ENCODE measurements at places on chromosomes 3 and 15.

GRCh38 chr15:58498821-58499580, 67.2 kb downstream of the LIPC start:
- DNase-seq, result no peak

- DNase-seq, result no peak
Measured at GRCh38 chr3:69510481-69511030, 124.7 kb upstream of the FRMD4B start.

- no peak for DNase-seq
Measured at GRCh38 chr3:196555295-196555694, 13.1 kb downstream of the WDR53 start.

- DNase-seq, result no peak
Measured at GRCh38 chr3:197336348-197336747, 37.9 kb upstream of the DLG1 start.

DNA sequence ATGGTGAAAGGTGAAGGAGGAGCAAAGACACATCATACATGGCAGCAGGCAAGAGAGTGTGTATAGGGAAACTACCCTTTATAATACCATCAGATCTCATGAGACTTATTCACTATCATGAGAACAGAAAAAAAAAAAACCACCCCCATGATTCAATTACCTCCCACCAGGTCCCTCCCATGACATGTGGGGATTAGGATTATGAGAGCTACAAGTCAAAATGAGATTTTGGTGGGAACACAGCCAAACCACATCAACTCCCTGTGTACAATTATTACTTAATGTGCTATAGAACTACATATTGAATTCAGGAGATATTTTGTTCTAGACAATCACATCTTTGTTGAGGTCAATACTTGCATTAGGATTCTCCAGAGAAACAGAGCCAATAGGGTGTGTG, 313.4 kb downstream of the CNTN6 start:
- no peak for DNase-seq

DNA sequence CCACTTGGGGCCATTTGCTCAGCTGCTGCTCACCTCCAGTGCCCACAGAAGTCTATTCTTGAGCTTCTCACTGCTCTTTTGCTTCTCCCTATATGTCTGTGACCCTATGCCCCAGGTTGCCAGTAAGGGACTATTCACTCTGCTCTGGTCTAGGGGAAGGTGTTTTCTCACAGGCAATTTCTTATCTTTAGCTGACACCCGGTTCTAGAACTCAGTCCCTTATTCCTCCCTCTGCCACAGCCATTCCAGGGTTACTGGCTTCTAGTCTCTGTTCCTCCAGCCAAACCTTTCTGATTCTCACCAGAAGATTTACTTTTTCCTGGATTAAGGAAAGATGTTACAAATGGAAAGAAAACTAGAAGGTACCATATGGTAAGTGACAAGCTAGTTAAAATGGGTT, 574.0 kb downstream of the NTRK3 start:
- no peak for DNase-seq

DNA sequence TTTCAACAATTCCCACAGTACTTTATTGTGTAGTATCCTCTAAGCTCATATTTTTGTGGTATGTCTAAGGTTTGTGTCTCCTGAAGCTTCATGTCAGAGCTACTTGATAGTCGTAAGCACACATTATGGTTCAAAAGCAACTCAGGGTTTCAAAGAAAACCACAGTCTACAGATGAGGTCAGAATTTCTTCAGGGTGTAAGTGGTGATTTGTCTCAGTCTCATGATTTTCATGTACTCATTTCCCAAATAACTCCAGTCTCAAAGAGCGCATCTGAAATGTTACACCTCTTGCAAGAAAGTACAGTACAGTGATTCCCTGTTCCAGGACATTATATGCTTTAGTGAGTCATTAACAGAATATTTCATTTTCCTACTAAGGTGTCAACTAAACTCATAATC, 47.5 kb upstream of the SSR3 start:
- no peak for DNase-seq

DNA sequence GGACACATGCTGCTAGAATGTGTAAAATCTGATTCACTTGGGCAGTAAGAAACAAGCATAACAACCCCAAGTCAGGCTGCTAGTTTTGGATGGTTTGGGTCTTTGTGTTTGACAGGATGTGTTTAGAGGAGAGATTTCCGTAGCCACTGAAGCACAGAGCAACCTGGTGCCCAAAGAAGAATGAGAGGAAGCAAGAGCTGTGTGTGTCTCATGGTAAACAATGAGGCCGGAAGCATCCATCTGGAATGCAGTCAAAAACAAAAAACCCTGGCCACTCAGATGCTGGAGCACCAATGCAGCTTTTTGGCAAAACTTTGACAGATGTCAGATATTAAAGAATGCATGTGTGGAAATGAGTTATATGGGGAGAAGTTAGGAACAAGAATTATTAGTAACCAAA, 39.4 kb upstream of the SNRK start:
- no peak for DNase-seq

DNA sequence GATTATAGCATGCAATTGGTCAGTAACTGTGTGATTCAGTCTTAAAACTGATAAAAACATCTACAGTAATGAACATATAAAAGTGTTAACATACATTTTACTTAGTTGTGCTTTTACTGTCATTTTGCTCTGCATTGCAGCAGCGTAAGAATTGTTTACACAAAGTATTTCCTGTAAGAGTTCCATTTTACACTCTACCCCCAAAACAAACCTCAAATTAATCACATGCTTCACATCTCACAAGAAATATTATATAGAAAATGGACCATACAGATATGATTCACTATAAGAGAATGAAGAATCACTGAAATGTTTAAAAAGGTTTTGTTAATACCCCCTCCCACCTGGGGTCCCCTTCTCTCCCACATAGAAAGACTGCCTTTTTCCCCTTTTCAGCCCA, 225.9 kb upstream of the LRRN1 start:
- no peak for DNase-seq

DNA sequence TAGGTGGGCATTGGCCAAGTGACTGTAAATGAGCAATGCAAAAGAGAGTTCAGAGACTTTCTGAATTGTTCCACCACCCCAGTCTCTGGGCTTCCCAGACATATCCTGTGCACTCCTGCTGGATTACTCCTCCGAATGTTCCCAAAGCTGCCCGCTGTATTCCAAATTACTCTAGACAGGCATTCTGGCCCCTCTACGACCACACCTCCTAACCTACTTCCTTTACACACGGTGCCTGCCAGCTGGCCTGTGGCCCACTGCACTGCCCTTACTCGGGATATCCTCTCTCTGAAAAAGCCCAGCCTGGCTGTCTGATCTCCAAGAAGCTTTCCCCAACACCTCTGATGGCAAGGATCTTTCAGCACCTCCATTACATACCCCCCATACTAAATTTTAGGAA, 66.6 kb downstream of the DUT start:
- no peak for DNase-seq

- no peak for DNase-seq
Measured at GRCh38 chr3:8313560-8314267, 187.9 kb upstream of the LMCD1 start.

DNA sequence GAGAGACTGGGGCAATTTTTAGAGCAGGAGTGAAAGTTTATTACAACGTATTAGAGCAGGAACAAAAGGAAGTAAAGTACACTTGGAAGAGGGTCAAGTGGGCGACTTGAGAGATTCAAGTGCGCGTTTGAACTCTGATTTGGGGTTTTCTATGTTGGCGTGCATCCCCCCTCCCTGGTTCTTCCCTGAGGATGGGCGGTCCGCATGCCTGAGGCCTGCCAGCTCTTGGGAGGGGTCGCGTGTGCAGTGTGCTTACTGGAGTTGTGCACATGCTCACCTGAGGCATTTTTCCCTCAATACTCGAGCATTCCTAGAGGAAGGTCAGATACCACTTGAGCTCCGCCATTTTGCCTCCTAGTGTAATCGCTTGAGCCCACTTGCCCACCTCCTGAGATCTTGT, 10.4 kb upstream of the CHAC1 start:
- no peak for DNase-seq

- no peak for DNase-seq
Measured at GRCh38 chr3:149705416-149705815, 46.9 kb downstream of the COMMD2 start.

GRCh38 chr15:70033109-70033508, 64.6 kb downstream of the TLE3 start:
- DNase-seq, result no peak

DNA sequence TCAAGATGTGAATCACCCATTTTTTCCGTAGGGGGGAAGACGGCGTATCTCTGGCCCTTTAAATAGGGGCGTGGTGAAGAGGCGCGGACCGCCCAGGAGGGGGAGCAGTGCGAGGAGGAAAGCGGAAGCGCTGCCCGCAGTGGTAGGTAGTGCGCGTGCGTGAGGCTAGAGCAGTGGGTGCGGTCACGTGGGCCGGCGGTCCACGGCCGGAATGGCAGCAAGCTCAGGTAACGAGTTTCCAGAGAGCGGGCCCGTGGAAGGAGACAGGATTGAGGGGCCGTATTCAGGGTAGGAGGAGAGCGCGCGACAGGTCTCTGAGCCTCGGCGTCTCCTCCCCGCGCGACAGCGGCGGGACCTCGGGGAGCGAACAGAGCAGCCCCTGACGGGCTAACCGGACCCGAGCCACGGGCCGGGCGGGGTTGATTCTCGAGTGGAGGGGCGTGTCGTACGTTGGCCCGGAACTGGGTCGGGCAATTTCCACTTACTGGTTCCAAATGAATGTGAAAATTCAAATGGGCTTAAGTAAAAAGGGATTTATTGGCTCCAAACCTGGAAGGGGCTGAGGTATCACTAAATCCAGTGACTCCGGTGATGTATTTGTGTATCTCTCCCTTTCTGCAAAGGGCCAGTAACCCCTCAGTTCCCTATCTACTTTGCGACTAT, at the start of gene VPS8:
VPS8 (plus strand) TSS at position 168 of the 663 bp plus-strand sequence. CDS start 12,467 bp downstream, outside the sequence.
- peak; percentile 96 for DNase-seq

GRCh38 chr3:24315971-24316370, 178.7 kb downstream of the THRB start:
- DNase-seq, result no peak

GRCh38 chr15:84791763-84792162, 25.4 kb upstream of the ALPK3 start:
- no peak for DNase-seq

GRCh38 chr15:76174654-76175053, 114.9 kb downstream of the TMEM266 start:
- DNase-seq, result no peak

- DNase-seq, result no peak
Measured at GRCh38 chr15:41333026-41333562, 413 bp downstream of the NUSAP1 start.

- DNase-seq, result no peak
Measured at GRCh38 chr3:176974279-176974678, 223.0 kb downstream of the TBL1XR1 start.

- no peak for DNase-seq
Measured at GRCh38 chr3:105222568-105223093, 144.1 kb upstream of the ALCAM start.

DNA sequence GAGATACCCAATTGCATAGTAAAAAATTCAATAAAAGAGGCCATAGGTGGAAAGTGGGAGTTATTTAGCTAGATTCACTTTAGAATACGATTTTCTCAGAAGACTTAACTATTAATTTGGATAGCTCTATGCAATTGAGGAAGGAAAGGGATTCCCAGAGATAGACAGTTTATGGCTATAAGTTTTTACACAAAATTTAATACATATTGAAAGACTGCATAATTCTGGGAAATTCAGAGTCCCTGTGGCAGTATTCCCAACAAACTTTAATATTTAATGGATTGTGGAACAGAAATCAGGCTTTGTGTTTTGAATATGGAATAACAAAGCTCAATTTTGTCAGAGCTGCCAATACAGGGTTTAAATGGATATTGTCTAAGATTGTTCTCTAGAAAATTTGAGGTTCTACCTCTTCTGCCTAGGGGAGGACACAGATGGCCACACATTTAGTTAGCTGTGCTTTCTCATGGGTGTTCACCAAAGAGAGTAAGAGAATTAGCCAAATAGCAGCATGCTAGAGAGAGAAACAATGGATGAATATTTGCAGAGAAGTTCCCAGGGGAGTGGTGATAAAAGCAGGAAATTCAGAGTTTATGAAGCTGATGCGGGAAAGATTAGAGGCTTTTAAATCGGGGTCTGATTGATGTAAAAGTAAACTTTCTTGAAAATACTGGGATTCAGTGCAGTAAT, 8.5 kb downstream of the ISL2 start:
- DNase-seq, result no peak
